Activated CD4-positive, CD25-positive, alpha-beta regulatory T cell treated with anti-CD3 and anti-CD28 coated beads, Interleukin-2, amount 50 U/mL, for 72 hours (primary cell): ENCODE measurements at places on chromosomes 1 and 21.

DNA sequence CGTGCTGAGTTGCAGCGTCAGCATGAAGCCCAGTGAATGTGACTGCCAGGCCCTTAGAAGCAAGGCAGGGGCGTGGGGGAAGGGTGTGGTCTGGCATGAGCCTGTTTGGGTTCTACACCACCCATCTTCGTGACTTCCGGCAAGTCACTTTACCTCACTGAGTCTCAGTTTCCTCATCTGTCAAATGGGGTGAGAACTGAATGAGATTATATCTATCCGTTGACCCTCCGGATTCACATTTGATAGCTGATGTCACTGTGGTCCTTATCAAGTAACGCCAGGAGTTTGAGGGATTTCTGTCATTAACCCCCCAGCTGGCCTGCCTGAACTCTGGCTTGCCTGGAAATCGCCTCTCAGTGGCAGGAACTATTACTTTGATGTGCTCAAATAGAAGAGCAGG is 15.6 kb downstream of the MRPL37 start:
- no peak for DNase-seq

GRCh38 chr1:32724678-32725614 is 22.4 kb upstream of the SYNC start:
- no peak for DNase-seq

GRCh38 chr1:46172321-46172720 is 2.6 kb upstream of the TSPAN1 start:
- no peak for DNase-seq

- DNase-seq, result no peak
Measured at GRCh38 chr1:224616756-224617409, 766 bp downstream of the CNIH3 start.

DNA sequence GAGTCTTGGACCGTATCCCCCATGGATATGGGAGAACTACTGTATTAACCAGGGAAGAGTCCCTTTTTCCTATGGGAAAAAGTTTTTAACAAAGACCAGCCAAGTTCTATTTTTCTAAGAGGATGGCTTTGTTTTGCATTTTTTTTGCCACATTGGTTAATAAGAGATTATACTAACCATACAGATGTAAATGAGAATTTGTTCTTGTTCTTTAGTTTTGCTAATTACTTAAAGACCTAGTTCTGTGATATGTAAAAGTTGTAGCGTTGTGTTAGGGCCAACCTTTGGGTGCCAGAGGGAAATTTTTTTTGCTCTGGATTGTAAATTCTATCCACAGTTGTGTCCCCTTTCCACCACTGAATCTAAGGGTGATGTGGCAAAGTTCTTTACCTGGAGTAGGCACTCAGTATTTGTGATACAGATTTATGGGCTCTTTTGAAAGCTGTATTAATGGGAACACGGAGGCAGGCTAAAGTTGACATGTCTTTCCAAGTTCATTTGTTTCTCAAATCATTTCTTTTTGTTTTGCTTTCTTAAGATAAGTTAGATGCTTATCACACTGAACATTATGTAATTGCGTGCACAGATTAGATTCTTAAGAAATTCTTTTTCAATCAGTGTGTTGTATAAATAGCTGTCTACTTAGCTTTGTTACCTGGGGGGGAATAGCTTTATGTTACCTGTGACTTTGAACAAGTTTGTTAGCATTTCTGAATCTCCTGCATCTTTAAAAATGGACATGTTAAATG is 2.9 kb downstream of the SOAT1 start:
- no peak for DNase-seq

DNA sequence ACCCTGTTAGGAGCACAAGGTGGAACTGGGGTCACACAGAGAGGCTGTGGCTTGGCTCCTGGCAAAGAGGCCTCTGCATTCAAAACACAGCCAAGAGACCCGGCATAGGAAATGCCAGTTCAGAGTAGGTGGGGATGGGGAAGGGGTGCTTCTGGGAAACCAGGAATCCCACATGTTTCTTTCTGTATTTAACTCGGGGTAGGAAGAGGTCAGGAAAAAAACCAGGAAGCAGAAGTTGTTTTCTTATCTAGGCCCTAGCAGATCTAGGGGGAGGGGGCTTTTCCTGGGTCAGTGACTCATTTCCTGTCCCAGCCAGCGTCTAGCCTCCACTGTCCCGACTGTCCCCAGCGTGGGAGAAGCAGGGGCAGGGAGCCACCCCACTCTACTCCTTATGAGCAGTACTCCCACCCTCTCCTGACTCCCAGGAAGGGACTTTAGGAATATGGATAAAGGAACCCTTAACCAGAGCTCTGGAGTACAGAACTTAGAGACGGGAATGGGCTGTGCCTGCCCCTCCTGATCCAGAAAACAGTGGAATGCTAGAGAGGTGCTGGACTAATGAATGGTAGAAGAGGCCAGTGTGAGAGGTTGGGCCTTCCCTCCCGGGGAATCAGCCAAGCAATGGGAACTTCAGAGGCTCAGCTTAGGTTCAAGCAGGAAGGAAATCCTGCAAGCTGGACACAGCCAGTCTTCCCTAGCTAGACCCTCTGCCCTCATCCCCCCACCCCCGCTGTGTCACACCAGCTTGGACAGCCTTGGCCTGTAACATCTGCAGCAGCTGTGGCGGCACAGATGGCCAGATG is 5.7 kb downstream of the FHL3 start:
- DNase-seq, result no peak

- DNase-seq, result no peak
Measured at GRCh38 chr1:186532466-186532865, 71.6 kb upstream of the PDC start.

- DNase-seq, result no peak
Measured at GRCh38 chr1:43383449-43383848, 6.2 kb downstream of the MED8 start.

GRCh38 chr1:224881762-224882211 is 47.7 kb upstream of the DNAH14 start:
- DNase-seq, result no peak

DNA sequence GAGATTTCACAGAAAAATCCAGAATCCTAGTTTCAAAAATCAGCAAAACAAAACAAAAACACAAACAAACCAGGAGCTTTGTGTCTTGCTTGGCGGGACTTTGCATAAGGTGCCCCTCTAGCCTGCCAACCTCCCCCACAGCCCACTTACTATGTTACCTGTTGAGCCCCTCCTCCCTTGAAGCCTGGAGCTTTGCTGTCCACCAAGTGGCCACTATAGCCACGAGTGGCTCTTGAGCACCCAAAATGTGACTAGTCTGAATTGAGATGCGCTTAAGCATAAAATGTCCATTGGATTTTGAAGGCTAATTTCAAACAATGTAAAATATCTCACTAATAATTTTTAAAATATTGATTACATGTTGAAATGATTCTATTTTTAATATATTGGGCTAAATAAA is 12.2 kb downstream of the TFAP2E start:
- no peak for DNase-seq

- no peak for DNase-seq
Measured at GRCh38 chr1:244094880-244095528, 43.9 kb downstream of the ZBTB18 start.

- DNase-seq, result no peak
Measured at GRCh38 chr1:92929461-92929860, 31.8 kb downstream of the DIPK1A start.

GRCh38 chr1:88327391-88328267 is 356.4 kb upstream of the PKN2 start:
- no peak for DNase-seq

GRCh38 chr1:38270849-38271633 is 224.4 kb upstream of the POU3F1 start:
- DNase-seq, result no peak

DNA sequence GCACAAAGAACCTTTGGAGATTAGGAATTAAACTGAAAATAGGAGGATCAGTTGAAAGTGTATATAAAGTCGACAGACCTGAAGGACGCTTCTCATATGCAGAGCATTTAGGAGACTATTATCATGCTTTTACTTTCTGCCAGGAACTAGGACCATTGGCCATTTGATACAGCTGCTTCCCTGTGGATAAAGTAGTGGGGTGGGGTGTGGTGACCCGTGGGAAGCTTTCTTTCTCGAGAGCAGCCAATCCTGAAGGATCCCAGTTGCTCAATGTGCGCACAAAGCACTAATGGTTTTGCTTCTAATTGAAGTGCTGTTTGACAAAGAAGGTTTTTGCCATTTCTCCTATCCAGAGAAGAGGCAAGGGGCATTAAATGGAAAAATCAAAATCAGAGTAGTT is 14.9 kb upstream of the CD55 start:
- DNase-seq, result no peak

DNA sequence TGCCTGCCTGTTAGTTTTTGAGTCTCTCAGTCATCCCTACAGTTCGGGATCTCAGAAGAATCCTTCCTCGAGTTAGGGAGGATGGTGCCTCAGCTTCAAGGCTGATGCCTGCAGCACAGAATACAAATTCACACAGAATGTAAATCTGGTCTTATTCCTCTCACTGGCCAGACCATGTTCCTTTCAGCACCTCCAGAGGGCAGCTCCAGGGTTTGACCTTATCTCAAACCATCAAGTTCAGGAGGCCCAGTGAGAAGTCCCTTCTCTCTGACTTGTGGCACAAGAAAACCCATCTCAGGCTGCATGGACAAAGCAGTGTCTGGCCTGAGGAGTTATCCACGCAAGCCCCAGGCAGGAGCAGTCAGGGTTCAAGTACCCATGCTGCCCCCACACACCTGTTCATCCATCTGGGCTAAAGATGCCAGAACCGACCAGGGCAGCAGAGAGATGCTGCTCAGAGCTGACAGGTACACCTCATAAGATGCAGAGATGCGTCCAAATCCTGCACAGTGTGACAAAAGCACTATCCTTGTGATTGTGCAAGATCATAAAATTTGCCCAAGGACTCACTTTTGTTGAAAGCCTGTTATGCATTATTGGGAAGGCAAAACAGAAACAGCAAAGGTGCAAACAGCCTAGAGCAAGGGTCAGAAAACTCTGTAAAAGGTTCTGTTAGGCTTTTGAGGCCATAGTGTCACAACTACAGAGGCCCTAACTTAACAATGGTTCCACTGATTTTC is 49.8 kb downstream of the BCAR3 start:
- DNase-seq, result no peak

DNA sequence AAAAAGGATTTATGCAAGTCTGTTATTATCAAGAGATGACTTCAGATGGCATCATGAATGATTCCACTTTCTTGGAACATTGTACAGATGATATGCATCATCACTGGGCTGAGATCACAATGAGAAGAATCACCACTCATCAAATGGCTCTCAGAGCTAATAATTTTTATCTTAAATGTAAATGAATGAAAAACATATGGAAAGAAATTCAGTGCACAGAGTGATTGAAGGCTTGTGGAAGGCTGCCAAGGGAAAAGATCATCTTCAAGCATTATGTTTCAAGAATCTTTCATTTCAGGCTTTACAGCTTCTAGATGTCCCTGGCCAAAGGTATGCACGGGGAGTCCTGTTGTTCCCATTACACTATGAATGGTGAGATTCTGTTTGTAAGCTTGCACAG is 955.7 kb downstream of the TTLL7 start:
- no peak for DNase-seq

DNA sequence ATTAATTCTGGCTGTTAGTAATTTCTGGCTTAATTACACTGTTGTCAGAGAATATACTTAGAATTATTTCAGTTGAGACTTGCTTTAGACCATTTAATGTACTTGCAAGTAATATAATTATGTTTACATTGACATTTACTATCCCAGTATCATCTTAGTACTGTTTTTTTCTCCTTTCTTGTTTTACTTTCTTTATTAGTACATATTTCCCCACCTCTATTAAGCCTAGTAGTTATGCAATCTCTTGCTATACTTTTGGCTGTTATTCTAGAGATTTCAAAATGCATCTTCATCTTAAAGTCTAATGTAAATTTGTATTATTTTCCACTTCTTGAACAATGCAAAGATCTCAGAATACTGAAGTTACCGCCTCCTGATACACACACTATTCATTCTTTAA is 24.4 kb downstream of the BRWD1 start:
- no peak for DNase-seq

- no peak for DNase-seq
Measured at GRCh38 chr1:7346600-7347570, 424.2 kb upstream of the VAMP3 start.

DNA sequence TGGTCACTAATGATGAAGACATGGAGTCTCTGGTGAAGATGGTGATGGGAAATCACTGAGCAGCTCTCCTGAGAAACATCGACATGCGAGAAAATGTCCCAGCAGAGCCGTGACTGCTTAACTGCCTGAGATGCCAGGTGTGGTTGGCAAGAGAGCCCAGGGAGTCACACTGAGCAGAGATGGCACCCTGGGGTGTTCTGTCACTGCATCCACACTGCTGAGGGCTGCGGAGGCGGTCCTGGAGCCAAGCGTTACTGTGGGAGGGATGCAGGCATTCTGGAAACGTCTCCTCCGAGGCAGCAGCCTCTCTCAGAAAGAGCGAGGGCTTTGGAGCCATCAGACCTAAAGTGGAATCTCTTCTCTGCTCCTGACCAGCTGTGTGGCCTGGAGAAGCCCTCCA is 57.2 kb downstream of the EPHB2 start:
- DNase-seq, result no peak

DNA sequence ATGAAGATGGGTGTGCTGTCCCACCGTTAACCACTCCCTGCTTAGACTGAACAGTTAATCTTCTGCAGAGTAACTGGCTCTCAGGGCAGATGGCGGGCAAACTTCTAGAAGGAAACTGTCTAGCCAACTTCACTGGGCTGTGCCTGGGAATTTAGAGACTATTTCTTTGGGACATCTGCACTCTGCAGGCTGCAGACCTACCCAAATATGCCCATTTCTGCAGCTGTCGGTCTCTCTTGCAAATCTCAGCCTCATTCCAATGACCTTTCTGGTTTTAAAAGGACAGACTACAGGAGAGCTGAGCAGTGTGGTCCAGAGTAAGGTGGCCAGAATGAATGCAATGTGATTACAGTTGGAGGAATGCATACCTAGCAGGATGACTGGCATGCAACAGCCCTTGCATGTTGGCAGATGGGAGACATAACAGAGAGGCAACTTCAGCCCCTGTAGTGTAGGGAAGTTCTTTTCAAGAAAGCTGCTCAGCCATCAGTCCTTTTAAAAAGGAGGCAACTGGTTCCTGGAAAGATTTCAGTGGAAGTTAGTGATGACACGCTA is 26.3 kb upstream of the IL20 start:
- DNase-seq, result no peak

GRCh38 chr1:240255922-240256321 is 164.2 kb downstream of the FMN2 start:
- no peak for DNase-seq

DNA sequence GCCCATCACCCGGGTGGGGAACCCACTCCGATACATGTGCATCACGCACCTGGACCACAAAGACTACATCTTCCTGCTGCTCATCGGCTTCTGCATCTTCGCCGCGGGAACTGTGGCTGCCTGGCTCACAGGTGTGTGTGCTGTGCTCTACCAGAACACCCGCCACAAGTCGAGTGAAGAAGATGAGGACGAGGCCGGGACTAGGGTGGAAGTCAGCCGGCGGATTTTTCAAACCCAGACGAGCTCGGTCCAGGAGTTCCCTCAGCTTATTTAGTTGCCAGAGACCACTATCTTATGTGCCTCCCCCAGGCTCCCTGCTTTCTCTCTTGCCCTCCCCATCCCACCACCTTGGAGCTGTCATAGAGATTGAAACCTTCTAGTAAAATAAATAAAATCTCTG is 19.8 kb downstream of the LRRC52 start:
- DNase-seq, result no peak

GRCh38 chr1:206937425-206937824 is 8.8 kb downstream of the PIGR start:
- no peak for DNase-seq
